Dermis blood vessel endothelial cell (primary cell): ENCODE measurements at places on chromosomes 7 and 10. TPM values are rescaled to one million over a fixed set of nuclear protein-coding genes. Genes with fewer than 3 reads are reported as not detected.

FOXP2 gene
- 3.7 and 11.4 TPM in 2 replicates for total RNA-seq

SPDYE8 gene
- total RNA-seq: not detected in 2 replicates

MET gene
- 66.4 and 113 TPM in 2 replicates for total RNA-seq

DPYSL4 gene
- 6.1 and 9.8 TPM in 2 replicates for total RNA-seq

METTL27 gene
- total RNA-seq: 0.70 and 3.2 TPM in 2 replicates

FAM237B gene
- not detected in 2 replicates for total RNA-seq
